ENCODE measurements at places on chromosomes 11 and 22. TPM values are rescaled to one million over a fixed set of nuclear protein-coding genes. Genes with fewer than 3 reads are reported as not detected.

DNA sequence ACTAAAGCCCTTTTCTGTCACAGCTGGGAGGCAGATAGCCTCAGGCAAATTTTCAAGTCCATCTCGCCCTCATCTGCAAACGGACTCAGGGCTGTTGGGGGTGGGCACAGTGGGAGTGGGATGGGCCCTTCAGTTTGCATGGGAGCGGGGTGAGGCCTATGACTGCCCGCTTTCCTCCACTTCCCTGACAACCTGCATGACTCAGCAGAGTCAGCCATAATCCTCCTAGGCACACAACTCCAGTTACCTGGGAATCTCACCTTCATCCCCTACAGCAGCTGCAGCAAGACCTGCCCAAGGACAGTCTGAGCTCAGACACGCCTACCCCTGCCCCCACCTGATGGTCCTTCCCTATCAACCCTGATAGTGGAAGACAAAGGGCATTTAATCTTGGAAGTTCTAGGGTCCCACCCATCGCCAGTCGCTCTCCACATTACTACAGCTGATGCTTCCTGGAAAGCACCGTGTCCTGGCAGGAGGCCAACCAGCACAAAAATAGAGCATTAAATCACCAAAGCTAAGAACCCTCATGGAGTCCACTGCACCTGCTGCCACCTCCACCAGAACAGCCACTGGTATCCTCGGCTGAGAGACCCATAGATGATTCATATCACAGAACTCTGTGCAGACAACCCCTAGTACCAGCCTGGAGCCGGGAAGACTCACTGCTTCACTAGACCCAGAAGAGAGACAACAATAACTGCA is 319.3 kb downstream of the DCDC1 start:
- no peak for DNase-seq

- no peak for DNase-seq
Observed at GRCh38 chr22:44520465-44521094, 22.5 kb upstream of the RTL6 start.

The SERPING1 gene
- 302 TPM for total RNA-seq

DNA sequence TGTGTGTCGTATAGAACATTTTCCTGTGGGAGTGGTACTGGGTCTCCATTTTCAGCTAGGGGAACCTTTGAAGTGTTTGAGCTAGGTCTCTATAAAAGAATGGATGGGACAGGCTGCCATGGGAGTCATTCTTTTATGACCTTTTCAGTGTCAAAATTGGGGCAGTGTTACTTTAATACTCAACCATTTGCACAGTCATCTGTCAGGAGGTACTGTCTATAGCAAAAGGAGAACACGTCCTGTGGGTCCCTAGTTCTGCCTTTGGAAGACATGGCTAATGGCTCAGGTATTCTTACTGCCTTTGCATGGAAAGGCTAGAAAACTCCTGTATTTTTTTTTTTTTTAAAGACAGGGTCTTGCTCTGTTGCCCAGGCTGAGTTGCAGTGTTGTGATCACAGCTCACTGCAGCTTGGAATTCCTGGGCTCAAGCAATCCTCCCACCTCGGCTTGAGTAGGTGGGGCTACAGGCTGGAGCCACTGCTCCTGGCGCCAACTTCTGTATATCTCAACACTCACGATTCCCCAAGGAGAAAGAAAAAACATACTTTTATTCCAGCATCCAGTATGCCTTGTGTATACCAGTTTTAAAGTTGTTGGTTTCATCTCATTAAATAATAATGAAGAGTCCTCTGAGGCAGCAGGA is 2.1 kb upstream of the ATF4 start:
- DNase-seq: no peak

DNA sequence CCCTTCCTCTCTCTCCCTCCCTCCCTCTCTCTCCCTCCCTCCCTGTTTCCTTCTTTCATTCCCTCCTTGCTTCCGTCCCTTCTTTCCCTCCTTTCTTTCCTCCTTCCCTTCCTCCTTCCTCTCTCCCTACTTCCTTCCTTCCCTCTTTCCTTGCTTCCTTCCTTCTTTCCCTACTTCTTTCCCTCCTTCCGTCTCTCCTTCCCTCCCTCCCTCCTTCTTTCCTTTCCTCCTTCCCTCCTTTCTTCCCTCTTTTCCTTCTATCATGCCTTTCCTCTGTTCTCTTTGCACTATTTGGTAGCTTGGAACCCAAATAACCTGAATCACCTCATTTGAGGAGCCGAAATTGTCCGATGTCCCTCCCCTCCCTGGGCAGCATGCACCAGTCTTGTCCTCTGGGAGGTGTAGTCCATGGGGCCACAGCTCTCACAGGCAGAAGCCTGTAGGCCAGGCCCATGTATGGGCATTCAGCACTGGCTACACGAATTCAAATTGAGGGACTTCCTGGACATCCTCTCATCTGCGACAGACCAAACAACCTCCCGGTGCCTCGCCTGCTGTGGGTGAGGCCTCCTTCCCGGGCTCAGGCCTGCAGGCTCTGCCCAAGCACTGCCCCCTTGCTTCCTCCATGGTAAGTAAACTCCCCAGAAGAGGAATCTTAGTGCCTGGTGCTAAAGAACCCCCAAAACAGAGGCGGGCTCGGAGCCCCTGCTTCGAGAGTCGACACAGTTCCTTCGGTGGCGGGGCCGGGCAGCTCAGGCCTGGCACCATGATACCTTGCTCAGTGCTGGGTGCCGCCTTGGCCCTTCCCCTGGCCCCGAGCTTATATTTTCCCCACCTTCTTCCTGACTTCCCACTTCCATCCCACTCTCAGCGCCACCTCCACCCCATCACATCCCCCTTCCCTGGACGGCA is 454.1 kb upstream of the CADM1 start:
- DNase-seq: no peak

DNA sequence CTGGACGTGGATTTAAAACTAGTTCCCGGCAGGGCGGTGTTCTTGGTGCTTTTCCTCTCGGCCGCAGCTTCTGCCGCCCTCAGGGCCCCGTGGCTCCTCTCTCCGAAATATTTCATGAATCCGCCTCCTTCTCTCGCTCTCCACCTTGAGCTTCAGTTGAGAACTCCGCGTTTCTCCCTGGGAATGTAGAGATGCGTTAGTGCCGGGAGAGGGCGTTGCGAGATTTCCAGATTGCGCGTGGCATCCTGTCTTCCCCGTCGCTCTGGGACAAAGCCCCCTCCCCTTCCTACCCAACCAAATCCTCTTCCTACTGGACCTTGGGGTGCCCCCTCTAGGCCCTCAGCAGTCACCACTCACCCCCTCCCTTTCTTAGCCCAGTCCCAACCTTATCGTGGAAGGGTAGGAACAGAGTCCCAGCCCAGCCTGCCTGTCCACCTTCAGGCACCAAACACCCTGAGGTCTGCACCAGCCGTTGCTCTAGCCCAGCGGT is 15.5 kb upstream of the RAC2 start:
- DNase-seq: no peak

GRCh38 chr11:126058105-126058874 is 4.4 kb downstream of the CDON start:
- DNase-seq: no peak

DNA sequence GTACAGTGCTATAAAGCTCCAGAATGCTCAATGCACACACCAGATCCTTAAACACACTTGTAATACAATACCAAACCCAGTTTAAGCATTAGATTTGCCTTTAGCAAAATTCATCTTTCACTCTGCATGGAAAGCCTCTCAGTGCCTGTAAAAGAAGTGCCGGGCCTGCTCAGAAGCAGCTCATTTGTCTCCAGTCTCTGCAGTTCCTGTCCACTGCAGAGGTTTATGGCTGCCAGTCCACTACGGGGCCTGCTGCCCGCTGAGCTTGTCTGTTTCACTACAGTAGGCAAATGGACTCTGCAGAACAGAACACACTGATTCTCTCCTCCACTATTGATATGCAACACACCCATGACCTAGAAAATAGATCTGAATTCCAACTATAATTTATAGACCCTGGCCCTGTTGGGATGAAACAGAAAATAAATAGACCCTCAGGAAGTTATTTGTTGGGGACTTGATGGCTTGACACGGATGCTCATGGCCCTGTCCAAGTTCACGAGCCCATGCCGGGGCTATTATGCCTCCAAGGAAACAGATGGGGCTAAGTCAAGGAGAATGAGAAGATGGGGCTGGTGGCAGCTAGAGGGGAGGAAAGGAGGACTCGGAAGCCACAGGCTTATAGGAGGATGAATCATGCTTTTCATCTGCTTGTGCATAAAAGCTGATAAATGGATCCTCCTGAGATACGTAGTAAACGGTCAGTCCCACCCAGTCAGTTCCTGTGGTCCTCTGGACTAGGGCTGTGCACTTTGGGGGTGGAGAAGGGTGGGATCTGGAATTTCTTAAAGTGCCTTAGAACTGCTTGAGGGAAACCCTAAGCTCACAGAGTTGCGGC is 416.8 kb upstream of the TENM4 start:
- DNase-seq: no peak

DNA sequence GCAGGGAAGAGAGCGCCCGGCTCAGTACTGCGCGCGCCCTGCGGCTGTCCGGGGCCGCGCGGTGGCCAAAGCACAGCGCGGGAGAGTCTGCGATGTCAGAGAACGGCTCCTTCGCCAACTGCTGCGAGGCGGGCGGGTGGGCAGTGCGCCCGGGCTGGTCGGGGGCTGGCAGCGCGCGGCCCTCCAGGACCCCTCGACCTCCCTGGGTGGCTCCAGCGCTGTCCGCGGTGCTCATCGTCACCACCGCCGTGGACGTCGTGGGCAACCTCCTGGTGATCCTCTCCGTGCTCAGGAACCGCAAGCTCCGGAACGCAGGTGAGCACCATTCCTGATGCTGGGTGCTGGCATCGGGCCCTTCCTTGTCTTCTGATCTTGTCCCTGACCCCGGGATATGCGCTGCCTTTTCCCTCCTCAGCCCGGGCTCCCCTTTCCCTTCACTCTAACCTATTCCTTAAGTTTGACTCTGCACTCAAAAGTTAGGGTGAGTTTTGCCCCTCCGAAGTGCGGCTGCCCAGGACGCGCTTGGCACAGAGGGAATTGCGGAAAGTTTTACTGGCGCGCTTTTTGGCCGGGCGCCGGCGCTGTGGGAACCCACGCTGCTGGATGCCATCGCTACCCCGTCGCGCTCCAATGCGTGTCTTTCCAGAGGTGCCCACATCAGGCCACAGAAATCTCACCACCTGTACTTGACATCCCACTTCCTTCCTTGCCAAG is at the start of gene MTNR1B:
Gene MTNR1B (plus strand): TSS at position 18 of the 714 bp plus-strand sequence. CDS start 75 bp downstream, at position 93.
- DNase-seq: no peak

The SCN3B gene
- 2.1 TPM for total RNA-seq

DNA sequence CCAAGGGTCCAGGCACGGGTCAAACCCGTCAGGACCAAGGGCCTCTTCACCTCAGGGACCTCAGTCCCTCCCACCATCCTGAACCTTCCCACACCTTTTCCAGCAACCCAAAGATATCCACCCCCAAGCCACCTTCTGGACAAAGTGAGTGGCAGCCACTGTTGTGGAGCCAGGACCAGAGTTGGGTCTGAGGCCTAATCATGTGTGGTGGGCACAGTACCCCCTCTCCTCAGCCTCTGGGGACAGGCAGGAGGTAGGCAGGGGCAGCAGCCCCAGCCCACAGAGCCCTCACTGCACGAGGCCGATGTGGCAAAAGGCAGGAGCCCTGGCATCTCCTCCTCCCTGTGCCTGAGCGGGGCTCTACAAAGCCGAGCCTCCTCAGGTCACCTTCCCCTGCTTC is 2.5 kb downstream of the KCNJ11 start:
- DNase-seq: no peak

The LMO1 gene
- not detected for total RNA-seq

The PRAME gene
- not detected for total RNA-seq

The FOLR2 gene
- 4.5 TPM for total RNA-seq

- no peak for DNase-seq
Observed at GRCh38 chr11:103228807-103229206, 119.6 kb downstream of the DYNC2H1 start.

The SLC22A9 gene
- total RNA-seq: not detected

The GAS2L1 gene
- 15.6 TPM for total RNA-seq

Data from ureter (tissue), 1 donor.